ENCODE measurements at places on chromosomes 11 and 22. TPM values are rescaled to one million over a fixed set of nuclear protein-coding genes. Genes with fewer than 3 reads are reported as not detected.

The SLN gene
- total RNA-seq, result not detected

The CDKN1C gene
- 27.7 TPM for total RNA-seq

The FADS1 gene
- 100 TPM for total RNA-seq

The AQP11 gene
- 0.58 TPM for total RNA-seq

The GPR83 gene
- 0.12 TPM for total RNA-seq

The ANO9 gene
- total RNA-seq, result 20.1 TPM

The SLC16A8 gene
- total RNA-seq, result 0.06 TPM

The CABP4 gene
- not detected for total RNA-seq

The CNTF gene
- 1.2 TPM for total RNA-seq

The MUC6 gene
- not detected for total RNA-seq

The RTN4R gene
- total RNA-seq, result 18.6 TPM

The RIN1 gene
- 21.1 TPM for total RNA-seq

The TRIM77 gene
- total RNA-seq, result not detected

- DNase-seq, result no peak
Observed at GRCh38 chr22:24231706-24232105, 13.2 kb downstream of the GGT5 start.

- no peak for DNase-seq
Observed at GRCh38 chr11:2472428-2473186, 27.8 kb downstream of the KCNQ1 start.

DNA sequence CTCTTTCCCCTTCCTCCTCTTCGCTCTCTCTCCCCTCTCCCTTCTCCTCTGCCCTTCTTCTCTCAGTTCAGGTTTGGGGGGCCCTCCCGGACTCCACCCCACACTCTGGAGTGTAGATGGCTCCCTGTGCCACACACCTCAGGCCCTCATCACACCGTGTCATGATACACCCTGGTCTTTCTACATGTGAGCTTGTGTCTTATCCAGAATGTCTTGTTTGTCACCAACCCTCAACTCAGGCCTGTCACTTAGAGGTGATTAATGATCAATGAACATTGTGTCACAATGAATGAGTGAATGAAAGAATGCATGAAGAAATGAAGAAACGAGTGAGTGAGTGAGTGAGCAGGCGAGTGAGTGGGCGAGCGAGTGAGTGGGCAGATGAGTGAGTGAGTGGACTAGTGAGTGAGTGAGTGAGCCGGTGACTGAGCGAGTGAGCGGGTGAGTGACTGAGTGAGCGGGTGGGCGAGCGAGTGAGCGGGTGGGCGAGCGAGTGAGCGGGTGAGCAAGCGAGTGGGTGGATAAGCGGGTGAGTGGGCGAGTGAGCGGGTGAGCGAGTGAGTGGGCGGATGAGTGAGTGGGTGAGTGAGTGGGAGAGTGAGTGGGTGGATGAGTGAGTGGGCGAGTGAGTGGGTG is 33.8 kb downstream of the CAPN1 start:
- no peak for DNase-seq

DNA sequence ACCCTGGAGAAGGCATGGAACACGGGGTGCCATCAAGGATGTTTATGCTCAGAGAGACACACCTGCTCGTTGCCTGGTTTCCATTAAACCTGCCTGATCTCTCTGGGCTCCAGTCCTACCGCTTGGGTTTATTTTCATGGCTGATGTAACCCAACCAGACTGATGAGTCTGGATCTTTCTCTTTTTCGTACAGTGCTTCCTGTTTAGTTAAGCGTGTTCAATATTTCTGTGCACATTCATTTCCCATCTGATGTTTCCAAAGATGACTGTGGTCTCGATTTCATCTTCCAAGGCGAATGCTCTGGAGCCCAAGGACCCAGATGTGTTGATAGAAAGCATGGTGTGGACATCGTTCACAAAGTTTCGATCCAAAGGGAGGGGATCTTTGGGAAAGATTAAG is 84.3 kb downstream of the SNX19 start:
- no peak for DNase-seq

DNA sequence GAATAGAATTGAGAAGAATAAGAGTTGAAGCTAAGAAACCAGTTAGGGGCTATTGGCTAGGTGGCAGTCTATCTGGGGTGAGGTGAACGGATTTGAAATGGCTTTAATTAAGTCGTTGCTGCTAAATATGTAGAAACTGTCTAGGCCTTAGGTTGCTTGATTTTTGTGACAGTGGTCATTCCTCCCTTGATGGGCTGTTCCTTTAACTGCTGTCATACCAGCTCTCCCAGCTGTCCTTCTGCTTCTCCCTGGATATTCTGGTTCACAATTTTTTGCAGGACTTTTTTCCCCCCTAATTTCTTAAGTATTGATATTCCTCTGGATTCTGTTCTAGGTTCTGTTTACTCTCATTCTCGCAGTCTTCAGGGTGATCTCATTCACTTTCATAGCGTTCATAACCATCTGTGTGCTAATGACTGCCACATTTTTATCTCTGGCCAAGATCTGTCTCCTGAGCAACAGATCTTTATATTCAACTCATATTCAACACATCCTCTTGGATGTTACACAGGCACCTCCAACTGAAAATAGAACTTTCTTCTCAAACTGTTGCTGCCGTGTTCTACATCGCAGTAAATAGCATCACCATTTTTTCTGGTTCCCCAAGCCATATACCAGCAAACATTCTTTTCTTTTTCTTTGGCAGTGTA is 134.1 kb downstream of the UVRAG start:
- no peak for DNase-seq

DNA sequence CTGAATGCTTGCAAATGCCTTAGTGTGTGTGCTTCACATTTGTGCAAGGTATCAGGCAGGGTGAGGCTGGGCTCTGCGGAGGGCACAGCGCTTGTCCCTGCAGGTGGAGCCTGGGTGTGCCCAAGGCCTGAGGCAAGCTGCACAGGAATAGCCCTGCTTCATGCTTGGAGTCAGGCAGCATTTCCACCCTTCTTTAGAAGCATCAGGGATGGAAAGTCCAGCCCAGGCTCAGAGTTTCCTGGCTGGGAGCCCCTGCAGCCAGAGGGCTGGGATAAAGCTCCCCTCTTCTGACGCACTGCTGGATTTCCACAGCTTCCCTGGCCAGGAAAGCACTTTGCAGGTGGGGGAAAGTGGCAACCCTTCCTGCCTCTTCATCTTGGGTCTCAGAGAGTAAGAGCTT is 63.4 kb downstream of the GALNT18 start:
- no peak for DNase-seq

GRCh38 chr22:30457981-30458380 is 13.8 kb downstream of the SEC14L3 start:
- no peak for DNase-seq

- peak; percentile 94 for DNase-seq
Observed at GRCh38 chr11:117817368-117818040, 7.0 kb downstream of the FXYD2 start.

DNA sequence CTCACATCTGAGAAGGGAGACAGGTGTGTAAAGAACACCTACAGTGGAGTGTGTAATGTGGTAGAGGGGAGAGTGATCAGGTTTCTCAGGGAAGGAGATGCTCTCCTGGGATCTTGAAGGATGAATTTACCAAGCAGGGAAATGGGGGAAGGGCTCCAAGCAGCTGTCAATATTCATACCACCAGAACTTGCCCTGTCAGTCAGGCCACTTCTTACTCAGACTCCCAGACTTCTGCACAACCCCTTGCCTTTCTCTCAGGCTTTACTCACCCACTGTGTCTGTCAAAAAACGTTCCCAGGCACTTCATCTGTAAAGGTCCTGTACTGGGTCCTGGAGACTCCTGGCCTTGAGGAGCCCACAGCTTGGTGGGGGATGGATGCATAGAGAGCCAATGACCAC is 14.0 kb upstream of the FCHSD2 start:
- no peak for DNase-seq

DNA sequence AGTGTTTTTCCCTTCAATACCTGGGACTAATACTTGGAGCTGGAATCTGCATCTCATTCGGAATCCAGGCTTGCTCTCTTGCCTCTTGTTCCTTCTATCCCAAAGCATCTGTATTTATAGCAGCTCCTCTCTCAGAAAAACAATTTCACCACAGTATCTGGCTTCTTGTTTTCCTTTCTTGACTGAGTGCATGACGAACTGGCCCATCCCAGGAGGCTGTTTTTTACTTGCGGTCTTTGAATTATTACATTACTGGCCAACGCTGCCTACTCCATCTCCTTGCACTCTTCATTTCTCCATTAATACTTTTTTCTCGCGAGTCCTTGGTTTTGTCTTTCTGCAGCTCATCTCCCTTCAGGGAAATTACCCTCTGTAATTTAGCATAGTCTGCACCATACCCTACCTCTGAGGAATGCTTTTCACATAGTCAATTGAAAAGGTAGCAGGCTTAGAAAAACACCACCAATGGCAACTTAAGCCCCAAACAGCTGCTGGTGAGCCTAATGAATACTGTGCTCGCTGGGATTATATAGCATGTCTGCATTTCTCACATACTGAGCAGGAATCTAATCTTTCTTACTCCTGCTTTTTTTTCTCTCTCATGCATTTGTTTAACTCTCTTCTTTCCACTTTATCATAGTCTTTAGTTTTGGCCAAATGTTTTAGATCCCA is 277.4 kb upstream of the SESN3 start:
- no peak for DNase-seq

DNA sequence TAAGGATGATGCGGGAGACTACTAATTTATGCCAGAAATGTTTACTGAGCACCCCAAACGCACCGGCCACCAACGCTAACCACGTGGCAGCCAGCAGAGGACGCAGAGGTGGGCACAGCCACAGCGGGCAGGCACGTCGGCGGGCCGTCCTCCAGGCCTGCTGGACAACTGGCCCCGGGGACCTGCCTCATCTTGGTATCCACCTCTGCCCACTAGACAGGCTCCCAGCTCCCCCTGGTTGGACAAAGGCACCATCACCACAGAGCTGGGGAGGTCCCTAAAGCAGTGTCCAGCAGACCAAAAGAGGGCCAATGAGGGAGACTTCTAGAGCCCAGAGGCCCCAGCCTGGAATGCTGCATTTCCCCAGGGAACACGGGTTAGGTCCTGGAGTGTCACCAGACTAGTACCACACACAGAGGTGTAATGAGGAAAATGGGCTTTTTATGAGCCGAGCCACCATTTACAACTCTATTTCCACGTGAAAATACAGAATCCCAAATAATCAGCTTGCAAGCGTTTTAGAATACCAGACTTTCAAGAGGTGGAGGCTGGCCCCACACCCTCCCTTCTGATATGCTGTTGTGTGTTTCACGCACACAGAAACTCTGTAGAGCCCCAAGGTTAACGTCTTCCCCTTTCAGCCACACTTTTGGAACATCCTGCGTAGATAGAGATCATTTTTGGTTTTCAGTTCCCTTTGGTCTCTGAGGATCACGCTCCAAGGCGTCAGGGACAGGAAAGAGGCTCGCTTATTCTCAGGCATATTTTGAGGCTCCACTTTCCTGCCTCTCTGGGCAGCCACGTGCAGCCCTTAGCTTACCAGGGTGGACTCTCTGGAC is 23.7 kb upstream of the BID start:
- DNase-seq, result no peak

- no peak for DNase-seq
Observed at GRCh38 chr11:5258543-5259262, 4.1 kb upstream of the HBG2 start.

DNA sequence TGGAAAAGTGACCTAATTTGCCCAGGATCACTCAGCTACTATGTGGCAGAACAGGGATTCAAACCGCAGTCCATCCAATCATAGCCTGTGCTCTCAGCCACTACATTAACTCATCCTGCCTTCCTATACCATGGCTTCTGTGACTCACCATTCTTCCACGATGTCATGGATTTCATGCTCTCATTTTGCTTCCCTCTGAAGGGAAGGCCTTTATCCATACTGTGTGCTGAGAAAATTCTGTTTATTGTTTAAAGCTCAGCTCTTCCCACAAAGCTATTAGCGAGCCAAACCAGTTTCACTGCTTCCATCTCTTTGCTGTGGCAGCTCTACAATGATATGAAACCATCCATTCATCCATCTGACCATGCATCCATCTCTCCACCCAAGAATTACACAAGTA is 289.9 kb downstream of the TENM4 start:
- DNase-seq, result no peak

GRCh38 chr11:66568124-66568916 is at the start of gene CTSF:
Gene CTSF, minus strand, starts transcription at chr11:66568606. Its CDS starts 120 bp downstream, at chr11:66568486.
- DNase-seq, result no peak

DNA sequence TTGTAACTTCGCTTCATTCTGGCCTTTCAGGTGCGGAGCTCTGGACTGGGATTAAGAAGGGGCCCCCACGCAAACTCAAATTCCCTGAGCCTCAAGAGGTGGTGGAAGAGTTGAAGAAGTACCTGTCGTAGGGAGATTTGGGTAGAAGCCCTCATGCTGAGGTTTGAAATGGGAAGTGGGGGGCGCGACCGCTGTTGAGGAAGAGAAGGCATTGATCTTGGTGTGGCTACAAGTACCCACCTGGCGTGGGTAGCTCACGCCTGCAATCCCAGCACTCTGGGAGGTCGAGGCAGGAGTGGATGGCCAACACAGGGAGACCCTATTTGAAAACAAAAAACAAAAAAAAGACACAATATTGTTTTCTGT is 779 bp downstream of the SELENOH start:
- no peak for DNase-seq

- DNase-seq, result no peak
Observed at GRCh38 chr11:75325713-75326438, 25.6 kb downstream of the ARRB1 start.

- DNase-seq, result no peak
Observed at GRCh38 chr11:75424396-75424795, 8.6 kb downstream of the KLHL35 start.

- no peak for DNase-seq
Observed at GRCh38 chr11:73760135-73760678, 667 bp downstream of the RAB6A start.

DNA sequence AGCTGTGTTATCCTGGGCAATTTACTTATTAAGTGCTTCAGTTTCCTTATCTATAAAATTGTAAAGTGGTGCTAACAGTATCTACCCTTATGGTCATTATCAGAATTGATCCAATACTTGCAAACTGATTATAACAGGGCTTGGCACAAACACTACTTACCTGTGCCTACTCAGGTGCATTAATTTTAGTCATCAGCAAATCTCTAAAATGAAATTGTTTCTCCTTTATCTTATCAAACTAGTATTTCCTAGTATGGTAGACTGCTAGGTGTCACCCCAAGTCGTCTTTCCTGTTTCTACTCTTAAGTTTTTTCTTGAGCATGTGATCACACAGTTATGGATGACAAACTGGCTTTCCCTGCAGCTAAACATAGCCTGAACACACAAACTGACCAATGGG is 4.3 kb upstream of the SLC25A17 start:
- no peak for DNase-seq

DNA sequence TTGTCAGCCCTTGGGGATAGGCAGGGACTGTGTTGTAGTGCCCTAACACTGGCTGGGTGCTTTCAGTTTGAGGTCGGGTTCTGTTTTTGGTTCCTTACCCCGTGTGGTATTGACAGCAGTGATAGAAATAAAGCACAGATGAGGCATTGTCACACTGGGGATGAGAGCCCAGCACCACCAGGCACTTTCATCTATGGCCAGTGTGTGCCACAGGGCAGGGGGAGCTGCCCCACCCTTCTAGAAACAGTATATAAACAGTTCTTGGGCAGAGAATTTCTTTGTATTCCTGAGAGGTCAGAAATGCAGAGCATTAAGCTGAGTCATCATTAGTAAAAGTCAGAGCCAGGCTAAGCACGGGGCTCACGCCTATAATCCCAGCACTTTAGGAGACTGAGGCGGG is 23.1 kb upstream of the CDC42EP2 start:
- DNase-seq, result no peak

Data from epithelial cell of proximal tubule (primary cell).